Stimulated activated naive CD4-positive, alpha-beta T cell treated with Interleukin-2 at 50 U/mL for 16 hours (primary cell): ENCODE measurements at places on chromosomes 2 and 18.
A peak's percentile ranks its signal among the peaks of the same experiment; 100 is the strongest.

DNA sequence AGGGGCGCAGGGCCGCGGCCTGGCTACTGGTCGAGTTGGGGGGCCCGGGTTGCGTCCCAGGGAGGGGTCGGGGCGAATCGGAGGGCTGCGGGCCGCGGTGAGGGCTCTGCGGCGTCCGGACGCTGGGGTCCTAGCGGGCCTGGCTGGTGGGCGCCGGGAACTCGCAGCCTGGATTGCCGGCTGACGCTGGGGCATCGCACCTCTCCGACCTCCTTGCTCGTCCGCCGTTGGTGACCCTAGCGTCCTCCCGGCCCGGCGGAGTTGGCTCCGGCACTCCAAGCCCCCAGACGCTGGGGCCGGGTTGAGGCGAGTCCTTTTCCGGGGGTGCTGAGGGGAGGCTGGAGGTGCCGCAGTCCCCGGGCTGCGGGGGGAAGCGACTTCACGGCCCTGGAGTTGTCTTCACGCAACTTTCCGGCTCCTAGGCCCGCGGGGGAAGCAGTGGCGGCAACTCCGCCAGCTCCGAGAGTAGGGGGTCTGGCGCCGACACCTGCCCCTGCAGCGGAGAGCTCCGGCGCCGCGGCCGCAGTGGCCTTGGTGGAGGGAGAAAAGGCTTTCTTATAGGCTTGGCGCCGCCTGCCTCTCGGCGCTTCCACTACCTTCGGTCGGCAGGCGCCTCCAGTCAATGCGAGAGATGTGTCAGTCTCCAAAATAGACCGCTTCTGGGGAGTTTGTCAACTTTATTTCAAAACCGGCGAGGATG is 70.3 kb downstream of the HAUS1 start:
- peak; percentile 46 for DNase-seq

- DNase-seq: no peak
Observed at GRCh38 chr18:67421651-67422050, 94.9 kb downstream of the DSEL start.

- DNase-seq: no peak
Observed at GRCh38 chr18:6624661-6625311, 104.7 kb upstream of the ARHGAP28 start.

DNA sequence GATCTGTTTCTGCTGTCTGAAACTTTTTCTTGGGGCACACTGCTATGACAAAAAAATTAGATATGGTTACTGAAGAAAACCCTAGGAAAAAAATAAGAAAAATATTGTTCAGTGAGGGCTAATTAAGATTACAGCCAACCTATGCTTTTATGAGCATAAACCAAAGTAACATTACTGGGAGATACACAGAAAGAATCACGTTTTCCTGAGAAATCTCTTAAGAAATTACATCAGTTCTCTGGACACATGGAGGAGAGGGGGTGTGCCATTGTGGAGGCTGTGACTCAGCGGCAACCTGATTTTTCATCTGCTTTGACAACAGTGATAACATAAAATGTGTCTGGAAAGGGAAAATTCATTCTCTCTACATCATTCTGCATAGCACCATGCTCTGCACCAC is 13.4 kb upstream of the NMI start:
- no peak for DNase-seq

DNA sequence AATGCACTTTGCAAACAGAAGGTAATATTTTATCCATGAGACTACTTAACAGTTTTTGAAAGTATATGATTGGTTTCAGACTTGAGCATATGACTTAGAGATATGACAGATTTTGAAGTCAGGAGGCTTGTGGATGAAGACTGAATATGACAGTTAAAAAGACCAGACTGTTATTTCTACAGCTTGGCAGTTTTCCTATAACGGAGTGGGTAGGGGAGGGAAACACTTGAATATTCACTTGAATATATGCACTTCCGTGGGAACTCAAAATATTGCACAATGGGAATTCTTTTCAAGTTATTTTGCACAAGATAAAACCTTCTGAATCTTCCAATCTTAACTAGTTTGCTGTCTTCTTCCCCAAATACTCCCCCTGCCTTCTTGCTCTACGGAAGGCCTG is 64.6 kb upstream of the ACKR3 start:
- no peak for DNase-seq

DNA sequence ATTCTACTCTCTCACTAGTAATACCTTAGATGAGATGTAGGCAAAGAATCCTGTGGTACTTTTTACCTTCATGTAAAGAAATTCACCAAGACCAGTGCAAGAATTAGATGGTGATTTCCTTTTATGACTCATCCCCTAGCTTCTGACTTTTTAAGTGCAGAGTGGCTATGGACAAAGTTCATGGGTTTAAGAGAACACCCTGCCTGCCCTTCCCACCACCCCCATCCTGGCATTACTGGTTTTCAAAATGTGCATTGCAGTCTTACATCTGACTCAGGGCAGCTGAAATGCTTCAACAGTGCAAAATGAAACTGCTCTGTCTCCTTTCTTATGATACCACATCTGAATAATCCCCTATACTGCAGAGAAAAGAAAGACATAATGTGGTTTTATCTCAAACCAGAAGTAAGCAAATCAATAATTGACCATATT is 22.6 kb downstream of the MAIP1 start:
- peak; percentile 16 for DNase-seq

- DNase-seq: no peak
Observed at GRCh38 chr2:69192176-69192945, 179.4 kb downstream of the ANTXR1 start.

GRCh38 chr18:69659142-69659651 is 258.5 kb downstream of the DOK6 start:
- DNase-seq: no peak

- DNase-seq: no peak
Observed at GRCh38 chr2:69767034-69767433, 25.1 kb downstream of the ANXA4 start.

- no peak for DNase-seq
Observed at GRCh38 chr18:8835521-8835953, 130.2 kb downstream of the MTCL1 start.

DNA sequence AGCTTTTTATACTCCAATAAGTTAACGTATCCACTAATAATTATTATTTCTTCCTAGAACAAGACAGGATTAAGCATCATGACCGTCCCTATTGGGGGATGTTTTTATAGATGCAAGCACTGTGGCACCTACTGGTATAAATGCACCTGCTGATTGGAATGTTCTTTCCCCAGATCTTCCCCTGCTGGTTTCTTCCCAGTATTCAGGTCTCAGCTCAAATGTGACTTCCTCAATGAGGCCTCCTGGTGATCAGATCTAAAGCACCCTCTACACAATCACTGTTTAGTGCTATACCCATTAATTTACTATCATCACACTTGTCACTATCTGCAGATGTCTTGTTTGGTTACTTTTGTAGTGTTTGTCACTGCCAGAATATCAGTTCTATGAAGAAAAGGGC is 3.9 kb upstream of the TYMS start:
- DNase-seq: no peak

- DNase-seq: no peak
Observed at GRCh38 chr18:23682045-23682444, 7.2 kb upstream of the LAMA3 start.

- peak; percentile 84 for DNase-seq
Observed at GRCh38 chr2:239275044-239275685, 125.7 kb downstream of the HDAC4 start.

DNA sequence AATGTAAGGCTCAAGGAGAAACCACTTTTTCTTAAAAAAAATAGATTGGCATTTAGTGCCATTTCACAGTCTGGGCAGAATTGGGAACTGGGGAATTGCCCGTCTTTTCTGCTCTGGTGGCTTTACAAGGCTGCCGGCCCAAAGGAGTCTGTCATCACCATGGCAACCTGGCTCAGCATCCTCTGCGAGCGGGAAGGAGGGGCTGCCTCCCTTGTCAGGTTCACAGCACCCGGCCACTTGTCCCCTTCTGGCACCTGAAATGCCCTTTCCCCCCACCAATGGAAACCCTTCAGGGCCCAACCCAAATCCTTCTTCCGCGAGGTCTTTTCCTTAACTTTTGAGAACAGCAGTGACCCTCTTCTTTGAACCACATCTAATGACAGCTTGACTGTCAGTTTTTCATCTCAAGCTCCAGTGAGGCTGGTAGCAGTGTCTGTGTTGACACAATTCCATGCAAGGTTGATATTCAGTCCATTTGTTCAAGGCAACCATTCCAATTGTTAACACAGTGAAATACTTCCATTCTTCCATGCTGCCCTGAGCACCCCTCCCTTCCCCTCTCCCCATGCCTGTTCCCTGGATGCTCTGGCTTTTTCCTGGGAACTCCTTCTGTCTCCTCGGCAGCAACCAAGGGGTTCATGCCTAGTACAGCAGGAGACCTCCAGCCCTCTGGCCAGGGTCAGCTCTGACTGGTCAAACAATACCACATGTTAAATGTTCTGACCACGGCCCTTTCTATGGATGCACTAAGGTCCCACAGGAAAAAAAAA is 79.6 kb downstream of the DNER start:
- DNase-seq: no peak

GRCh38 chr2:118709786-118710185 is 137.7 kb downstream of the EN1 start:
- no peak for DNase-seq

GRCh38 chr2:132415915-132416722 is 486 bp upstream of the GPR39 start:
- no peak for DNase-seq

DNA sequence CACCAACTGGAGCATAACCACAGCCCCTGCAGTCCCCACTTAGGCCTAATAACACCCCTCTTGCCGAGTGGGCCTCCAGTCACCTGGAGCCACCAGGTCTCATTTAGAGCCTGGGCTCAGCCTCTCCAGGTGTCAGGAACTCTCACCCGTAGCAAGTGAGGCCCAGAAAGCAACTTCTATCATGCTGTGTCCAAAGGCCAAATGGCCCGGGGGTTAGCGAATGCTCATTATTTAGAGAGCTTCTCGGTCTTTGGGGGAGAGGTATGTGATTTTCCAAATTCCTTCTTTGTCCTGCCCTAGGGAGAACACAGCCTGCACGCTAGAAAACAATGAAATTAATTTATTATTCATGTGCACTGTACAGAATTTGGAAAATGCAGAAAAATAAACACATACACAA is 109.9 kb upstream of the PTPRM start:
- no peak for DNase-seq

GRCh38 chr18:58106289-58107070 is 62.5 kb downstream of the NEDD4L start:
- DNase-seq: no peak

DNA sequence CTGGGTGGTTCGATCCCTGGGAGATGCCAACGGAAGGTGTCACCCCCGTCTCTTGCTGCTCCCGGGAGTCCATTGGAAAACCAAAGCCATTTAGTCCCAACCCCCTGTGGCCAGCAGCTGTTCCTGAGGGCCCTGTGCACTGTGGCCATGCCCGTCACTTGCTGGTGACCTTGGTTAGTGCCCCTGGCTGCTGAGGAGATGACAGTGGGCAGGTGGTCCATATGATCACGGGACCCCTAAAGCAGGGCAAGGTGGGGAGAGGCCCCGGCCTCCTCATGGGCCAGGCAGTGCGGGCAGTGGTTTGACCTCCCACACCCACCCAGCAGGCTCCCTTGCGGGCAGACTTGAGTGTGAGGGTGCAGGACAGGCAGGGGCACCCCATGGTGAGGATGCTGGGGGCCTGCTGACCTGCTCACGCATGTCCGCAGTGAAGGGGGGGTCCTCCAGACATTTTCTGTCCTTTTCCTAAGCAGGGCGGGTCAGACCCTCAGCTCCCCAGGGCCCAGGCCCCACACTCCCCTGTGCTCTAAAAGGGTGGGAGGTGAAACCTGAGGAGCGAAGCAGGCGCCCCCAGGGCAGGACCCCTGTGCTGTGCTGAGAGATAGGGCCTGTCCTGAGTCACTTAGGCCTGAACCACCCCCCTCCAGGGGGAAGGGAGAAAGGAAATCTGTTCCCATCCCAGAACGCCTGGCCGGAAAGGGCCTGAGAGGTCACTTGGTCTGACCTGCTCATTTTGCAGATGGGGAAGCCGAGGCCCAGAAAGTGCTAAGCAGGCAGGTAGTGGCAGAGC is 6.8 kb downstream of the ITM2C start:
- DNase-seq: no peak

- DNase-seq: no peak
Observed at GRCh38 chr2:98020992-98021713, 25.4 kb upstream of the TMEM131 start.

DNA sequence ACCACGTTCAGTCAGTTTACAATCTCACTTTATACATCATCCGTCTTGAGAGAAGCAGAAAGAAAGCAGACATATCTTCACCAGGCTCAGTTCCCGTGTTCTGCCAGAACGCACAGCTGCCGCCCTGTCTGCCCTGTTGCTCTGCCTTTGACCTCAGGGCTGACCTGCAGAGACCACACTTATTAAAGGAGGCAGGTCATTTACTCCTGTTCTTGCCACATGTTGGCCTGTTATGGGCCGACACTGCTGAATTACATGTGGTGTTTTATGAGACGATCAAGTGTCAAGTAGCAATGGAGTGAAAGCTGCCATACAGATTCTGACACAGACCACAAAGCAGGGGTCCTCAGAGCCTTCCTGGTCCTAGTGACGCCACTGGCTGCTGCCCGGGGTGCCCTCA is 232.2 kb downstream of the TTC32 start:
- no peak for DNase-seq

DNA sequence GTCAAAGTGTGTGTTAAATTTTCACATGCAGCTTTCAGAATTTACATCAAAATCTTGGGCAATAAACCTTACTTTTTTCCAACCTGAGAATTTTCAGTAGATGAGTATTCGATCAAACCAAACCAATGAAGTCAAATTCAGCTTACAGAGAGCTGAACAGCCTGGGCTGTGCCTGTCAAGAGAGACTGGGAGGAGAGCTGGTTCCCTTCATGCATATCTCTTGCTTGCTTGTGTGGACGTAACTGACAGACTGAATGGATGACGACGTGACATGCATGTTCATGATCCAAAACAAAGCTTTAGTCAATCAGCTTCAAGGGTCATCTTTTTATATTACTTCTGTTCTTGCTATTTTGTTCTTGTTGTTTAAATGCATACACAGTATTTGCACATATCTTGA is 145.2 kb downstream of the GALNT3 start:
- no peak for DNase-seq
